CD8-positive, alpha-beta memory T cell (primary cell): ENCODE measurements at places on chromosomes 6 and 20. TPM values are rescaled to one million over a fixed set of nuclear protein-coding genes. Genes with fewer than 3 reads are reported as not detected.

Gene NKX2-2
- not detected for total RNA-seq

Gene RANBP9
- 47.0 TPM for total RNA-seq

DNA sequence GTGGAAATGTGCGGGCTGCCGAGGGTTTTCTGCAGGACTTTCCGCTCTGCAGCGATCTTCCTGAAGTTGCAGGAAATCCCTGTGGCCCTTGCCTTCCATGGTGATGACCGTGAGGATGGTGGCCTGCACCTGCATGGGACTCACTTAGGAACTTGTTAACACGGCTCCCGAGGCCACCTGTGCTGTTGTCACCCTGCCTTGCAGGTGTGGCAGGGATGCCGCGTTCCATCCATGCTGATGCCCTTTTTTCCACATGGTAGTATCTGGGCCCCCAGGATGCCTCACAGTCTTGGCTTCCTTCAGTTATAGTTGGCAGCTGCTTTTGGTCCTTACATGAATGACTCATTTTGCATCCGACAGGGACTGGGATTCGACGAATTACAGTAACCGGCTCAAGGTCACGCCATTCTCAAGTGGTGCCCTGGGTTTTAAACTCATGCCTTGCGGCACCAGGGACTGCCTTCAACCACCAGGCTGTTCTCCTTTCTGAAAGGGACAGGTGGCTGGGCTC is 37.2 kb downstream of the SYNJ2 start:
- H3K4me1 ChIP-seq = peaks cover 13% of the 10 kb centered on the region
- no peak overlapping the region for H3K27ac ChIP-seq
- no peak overlapping the region for H3K4me3 ChIP-seq
- peaks cover 6% of the 10 kb centered on the region for H3K36me3 ChIP-seq

- no peaks in the 10 kb centered on the region for H3K4me1 ChIP-seq
- H3K36me3 ChIP-seq = no peaks in the 10 kb centered on the region
- H3K27ac ChIP-seq = no peak overlapping the region
- H3K4me3 ChIP-seq = no peak overlapping the region
- DNase-seq = no peak
These were observed 33.3 kb upstream of the SASH1 start for GRCh38 chr6:148309301-148309700.

GRCh38 chr6:15881150-15881549 is 218.3 kb upstream of the DTNBP1 start:
- no peaks in the 10 kb centered on the region for H3K36me3 ChIP-seq
- H3K27me3 ChIP-seq = no peaks in the 10 kb centered on the region
- H3K4me1 ChIP-seq = peaks cover 13% of the 10 kb centered on the region

DNA sequence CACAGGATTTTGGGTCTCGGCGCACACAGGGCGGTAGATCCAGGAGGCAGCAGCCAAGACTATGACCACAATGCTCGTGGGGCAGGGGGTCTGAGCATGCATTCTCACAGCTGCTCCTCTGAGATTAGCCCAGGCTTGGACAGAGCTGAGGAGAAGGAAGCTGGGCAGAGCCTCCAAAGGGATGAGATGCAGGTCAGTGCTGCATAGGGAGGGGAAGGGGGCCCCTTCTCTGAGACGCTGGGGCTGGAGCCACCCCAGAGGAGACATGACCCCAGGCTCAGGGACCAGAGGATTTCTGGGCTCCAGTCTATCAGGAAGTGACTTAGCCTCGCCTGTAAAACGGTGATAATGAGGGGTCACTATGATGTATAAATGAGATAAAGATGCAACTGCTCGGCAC is 93.9 kb downstream of the BFSP1 start:
- H3K27me3 ChIP-seq = peaks cover 5% of the 10 kb centered on the region
- no peak overlapping the region for H3K27ac ChIP-seq
- H3K36me3 ChIP-seq = no peaks in the 10 kb centered on the region
- H3K4me3 ChIP-seq = no peak overlapping the region
- H3K4me1 ChIP-seq = no peaks in the 10 kb centered on the region
- DNase-seq = no peak

- H3K4me1 ChIP-seq = no peaks in the 10 kb centered on the region
- H3K27me3 ChIP-seq = no peaks in the 10 kb centered on the region
- no peak overlapping the region for H3K27ac ChIP-seq
These were observed 136.0 kb downstream of the CCDC170 start for GRCh38 chr6:151629791-151630190.

DNA sequence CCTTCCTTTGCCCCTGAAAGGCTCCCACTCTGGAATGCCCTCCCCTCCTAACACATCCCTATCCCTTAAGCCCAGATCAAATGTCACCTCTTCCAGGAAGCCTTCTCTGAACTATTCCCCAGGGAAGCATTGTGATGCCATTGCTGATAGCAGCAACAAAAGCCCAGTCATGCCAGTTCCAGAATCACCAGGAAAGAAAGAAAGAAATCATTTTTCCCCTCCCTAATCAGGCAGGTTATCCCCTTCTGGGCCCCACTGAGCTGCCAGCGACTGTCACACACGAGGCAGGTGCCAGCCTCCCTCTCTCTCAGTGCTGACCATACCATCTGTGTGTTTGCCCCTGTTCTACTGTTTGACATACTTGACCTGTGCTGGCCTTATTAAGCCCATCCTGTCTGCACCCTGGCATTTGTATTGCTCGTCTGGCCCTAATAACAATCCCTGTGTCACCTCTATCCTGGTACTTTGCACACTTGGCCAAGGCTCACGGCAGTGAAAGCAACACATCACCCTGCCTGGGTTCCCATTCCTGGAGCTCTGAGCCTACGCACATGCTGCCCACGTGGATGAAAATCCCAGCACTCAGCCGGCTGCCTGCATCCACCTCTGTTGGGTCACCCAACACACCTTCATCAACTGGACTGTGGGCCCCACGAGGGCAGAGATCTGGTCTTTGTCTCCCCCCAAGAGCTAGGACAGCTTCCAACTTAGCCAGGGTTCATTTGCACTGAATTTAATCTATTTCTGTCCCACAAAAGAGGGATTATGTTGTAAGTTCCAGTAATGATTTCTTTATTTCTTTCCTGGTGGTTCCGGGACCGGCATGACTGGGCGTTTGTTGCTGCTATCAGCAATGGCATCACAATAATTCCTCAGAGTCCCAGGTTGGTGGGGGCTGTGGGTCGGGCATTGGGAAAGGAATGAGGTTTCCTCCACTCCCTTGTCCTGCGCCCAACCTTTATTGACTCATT is 5.3 kb upstream of the BPIFB1 start:
- H3K27ac ChIP-seq = no peak overlapping the region
- H3K27me3 ChIP-seq = no peaks in the 10 kb centered on the region
- no peak overlapping the region for H3K4me3 ChIP-seq
- no peak for DNase-seq

DNA sequence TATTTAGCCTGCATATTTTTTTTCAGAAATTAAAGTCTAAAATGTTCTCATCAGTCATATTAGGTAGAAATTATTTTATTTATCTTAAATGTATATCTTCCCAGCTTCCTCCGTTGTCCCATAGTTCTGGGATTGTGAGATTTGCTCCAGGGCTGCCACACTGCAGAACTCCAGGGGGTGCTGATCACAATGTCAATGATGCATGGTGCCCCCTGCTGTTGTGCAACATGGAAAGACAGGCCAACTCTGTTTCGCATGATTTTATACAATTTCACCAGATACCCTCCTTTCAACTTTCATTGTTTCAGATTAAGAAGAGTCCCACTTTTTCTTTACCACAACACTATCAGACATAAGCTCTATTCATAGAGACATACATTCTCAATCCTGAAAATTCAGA is 35.9 kb downstream of the ID4 start:
- H3K4me1 ChIP-seq = no peaks in the 10 kb centered on the region
- H3K27ac ChIP-seq = no peak overlapping the region
- no peaks in the 10 kb centered on the region for H3K27me3 ChIP-seq
- H3K36me3 ChIP-seq = no peaks in the 10 kb centered on the region
- no peak for DNase-seq

- DNase-seq = no peak
- H3K27ac ChIP-seq = no peak overlapping the region
- H3K4me1 ChIP-seq = no peaks in the 10 kb centered on the region
- H3K36me3 ChIP-seq = no peaks in the 10 kb centered on the region
- no peak overlapping the region for H3K4me3 ChIP-seq
- H3K27me3 ChIP-seq = no peaks in the 10 kb centered on the region
These were observed 24.1 kb upstream of the MYLIP start for GRCh38 chr6:16104624-16105433.

- no peak overlapping the region for H3K27ac ChIP-seq
- H3K36me3 ChIP-seq = no peaks in the 10 kb centered on the region
- no peaks in the 10 kb centered on the region for H3K4me1 ChIP-seq
- DNase-seq = no peak
- H3K4me3 ChIP-seq = no peak overlapping the region
These were observed 67.4 kb downstream of the STMND1 start for GRCh38 chr6:17169291-17169690.

GRCh38 chr6:80767808-80768207 is 661.3 kb downstream of the BCKDHB start:
- H3K4me1 ChIP-seq = no peaks in the 10 kb centered on the region
- H3K27ac ChIP-seq = no peak overlapping the region
- H3K36me3 ChIP-seq = no peaks in the 10 kb centered on the region
- no peak overlapping the region for H3K4me3 ChIP-seq

GRCh38 chr20:38692436-38693411 is 31.6 kb upstream of the SLC32A1 start:
- H3K27ac ChIP-seq = no peak overlapping the region
- H3K36me3 ChIP-seq = no peaks in the 10 kb centered on the region
- no peaks in the 10 kb centered on the region for H3K4me1 ChIP-seq
- H3K27me3 ChIP-seq = peaks cover 11% of the 10 kb centered on the region
- DNase-seq = peak; percentile 24

GRCh38 chr20:63029358-63030121 is 22.8 kb upstream of the BHLHE23 start:
- H3K4me1 ChIP-seq = peaks cover 9% of the 10 kb centered on the region
- no peak overlapping the region for H3K4me3 ChIP-seq
- H3K36me3 ChIP-seq = no peaks in the 10 kb centered on the region
- H3K27ac ChIP-seq = no peak overlapping the region

GRCh38 chr6:137914530-137915193 is 47.6 kb downstream of the TNFAIP3 start:
- peak overlapping the region; percentile 49 for H3K27ac ChIP-seq
- DNase-seq = no peak
- H3K36me3 ChIP-seq = no peaks in the 10 kb centered on the region
